ENCODE measurements at places on chromosomes 6 and 20. TPM values are rescaled to one million over a fixed set of nuclear protein-coding genes. Genes with fewer than 3 reads are reported as not detected.

ADGRF1 gene
- not detected for total RNA-seq

HLA-DRB1 gene
- total RNA-seq: 0.86 TPM

GMPR gene
- 4.9 TPM for total RNA-seq

ME1 gene
- 20.4 TPM for total RNA-seq

ZSCAN26 gene
- 33.6 TPM for total RNA-seq

SIRPD gene
- total RNA-seq: not detected

CST5 gene
- total RNA-seq: not detected

TMEM244 gene
- total RNA-seq: not detected

MYL9 gene
- total RNA-seq: 75.1 TPM

MAP7 gene
- total RNA-seq: 1.4 TPM

ECT2L gene
- total RNA-seq: 0.11 TPM

TCP11 gene
- total RNA-seq: 0.11 TPM

PI3 gene
- 0.32 TPM for total RNA-seq

ZC3H12D gene
- total RNA-seq: 1.3 TPM
